Natural killer cell treated with Interleukin-12 subunit alpha and Interleukin-12 subunit beta and Interleukin-15 and Interleukin-18, amount 100 ng/mL, for 72 hours (primary cell): ENCODE measurements at places on chromosomes 1 and 21.

GRCh38 chr1:95067062-95067461 is 5.7 kb downstream of the ALG14 start:
- DNase-seq: no peak

DNA sequence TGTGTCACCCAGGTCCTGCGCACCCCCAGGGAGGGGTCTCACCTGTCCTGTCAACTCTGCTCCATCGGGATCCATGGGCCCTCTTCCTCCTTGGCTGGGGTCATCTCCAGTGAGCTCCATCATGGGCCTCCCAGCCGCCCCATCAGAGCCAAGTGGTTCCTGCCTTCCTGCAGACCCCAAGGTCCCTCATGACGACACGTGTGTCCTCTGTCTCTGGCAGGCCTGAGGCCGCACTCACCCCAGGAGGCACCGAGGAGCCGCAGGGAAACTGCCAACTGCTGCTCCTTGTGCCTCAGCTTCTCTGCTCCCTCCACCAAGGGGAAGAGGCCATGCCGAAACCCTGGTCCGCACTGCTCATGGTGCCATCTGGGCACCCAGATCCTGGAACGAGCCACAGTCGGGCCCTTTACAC is 46.8 kb downstream of the COL18A1 start:
- no peak for DNase-seq

DNA sequence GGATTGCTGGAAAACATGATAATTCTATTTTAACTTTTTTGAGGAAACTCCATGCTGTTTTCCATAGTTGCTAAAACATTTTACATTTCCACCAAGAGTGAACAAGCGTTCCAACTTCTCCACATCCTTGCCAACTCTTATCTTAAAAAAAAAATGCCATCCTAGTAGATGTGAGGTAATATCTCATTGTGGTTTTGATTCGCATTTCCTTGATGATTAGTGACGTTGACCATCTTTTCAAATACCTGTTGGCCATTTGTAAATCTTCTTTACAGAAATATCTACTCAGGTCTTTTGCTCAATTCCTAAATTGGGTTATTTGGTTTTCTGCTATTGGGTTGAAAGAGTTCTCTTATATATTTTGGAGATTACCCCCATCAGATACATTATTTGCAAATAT is 77.4 kb upstream of the CLDN14 start:
- no peak for DNase-seq

GRCh38 chr1:242522304-242522945 is 2.1 kb downstream of the PLD5 start:
- no peak for DNase-seq

DNA sequence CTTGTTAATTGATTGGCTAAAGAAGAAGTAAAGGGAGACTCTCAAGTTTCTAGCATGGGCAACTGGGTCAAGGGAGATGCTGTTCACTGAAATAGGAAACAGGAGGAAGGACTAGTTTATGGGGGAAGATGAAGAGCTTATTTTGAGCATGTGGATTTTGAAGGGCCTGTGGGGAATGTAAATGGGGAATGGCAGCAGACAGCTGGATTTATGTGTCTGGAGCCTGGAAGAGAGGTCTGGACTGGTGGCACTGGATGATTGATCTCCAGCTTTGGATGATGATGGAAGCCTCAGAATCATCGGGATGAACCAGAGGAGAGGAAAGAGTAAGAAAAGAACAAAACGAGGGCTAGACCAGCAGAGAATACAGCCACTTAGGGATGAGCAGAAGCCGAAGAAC is 54.9 kb upstream of the ENAH start:
- DNase-seq: no peak
